ENCODE measurements at places on chromosomes 7 and 10.

DNA sequence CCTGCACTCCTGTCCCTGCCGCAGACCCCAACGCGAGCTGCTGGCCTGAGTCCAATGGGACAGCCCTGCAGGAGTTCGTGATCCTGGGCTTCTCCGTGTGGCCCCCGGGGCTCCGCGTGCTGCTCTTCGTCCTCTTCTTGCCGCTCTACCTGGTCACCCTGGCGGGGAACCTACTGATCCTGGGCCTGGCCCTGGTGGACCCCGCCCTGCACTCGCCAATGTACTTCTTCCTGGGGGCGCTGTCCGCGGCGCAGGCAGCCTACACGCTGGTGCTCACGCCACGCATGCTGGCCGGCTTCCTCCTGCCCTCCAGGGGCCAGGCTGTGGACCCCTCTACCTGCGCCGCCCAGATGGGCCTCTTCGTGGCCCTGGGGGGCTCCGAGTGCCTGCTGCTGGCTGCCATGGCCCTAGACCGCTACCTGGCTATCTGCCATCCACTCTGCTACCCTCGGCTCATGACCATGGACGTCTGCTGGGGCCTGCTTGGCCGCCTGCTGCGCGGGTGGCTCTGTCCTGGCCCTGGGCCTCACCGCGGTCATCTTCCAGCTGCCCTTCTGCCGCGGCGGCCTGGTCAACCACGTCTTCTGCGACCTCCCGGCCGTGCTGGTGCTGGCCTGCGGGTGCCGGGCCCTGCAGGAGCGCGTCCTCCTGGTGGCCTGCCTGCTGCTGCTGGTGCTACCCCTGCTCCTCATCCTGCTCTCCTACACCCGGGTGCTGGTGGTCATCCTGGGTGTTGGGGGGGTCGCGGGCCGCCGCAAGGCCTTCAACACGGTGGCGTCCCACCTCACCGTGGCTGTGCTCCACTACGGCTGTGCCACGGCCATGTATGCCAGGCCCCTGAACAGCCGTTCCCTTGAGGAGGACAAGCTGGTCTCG, 71.7 kb downstream of the RBAK start:
- no peak for DNase-seq

DNA sequence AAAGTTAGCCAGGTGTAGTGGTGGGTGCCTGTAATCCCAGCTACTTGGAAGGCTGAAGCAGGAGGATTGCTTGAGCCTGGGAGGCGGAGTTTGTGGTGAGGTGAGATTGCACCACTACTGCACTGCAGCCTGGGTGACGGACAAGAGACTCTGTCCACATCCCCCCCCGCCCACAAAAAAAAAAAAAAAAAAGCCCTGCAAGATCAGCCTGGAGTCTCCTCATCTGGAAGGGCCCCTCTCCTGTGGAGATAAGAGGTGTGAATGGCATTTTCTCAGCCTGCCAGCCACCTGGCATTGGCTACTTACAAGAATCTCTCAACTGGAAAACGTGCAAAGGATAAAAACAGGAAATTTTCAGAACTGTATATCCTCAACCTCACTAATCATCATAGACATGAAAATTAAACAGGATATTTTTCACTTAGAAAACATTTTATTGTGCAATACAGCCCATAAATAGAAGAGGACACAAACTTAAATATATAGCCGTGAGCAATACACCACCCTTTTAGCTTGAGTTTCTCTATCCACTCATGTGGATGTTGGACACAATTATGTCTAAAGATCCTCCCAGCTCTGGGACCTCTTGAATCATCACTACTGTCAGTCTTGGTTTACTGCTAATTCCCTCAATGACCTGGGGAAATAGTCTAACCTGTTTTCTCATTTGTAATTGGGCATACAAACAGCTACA, 11.3 kb upstream of the TSPAN15 start:
- DNase-seq: no peak

DNA sequence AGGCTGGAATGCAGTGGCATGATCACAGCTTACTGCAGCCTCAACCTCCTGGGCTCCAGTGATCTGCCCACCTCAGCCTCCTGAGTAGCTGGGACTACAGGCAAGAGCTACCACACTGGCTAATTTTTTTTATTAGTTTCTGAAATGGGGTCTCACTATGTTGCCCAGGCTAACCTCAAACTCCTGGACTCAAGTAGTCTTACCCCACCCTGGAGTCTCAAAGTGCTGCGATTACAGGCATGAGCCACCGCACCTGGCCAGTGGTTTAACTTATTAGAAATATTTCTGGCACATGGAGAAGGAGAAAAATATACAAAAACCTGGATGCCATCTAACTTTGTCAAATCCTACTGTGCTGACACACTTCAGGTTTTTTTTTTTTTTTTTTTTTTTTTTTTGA, 15.2 kb downstream of the ZNF786 start:
- no peak for DNase-seq

DNA sequence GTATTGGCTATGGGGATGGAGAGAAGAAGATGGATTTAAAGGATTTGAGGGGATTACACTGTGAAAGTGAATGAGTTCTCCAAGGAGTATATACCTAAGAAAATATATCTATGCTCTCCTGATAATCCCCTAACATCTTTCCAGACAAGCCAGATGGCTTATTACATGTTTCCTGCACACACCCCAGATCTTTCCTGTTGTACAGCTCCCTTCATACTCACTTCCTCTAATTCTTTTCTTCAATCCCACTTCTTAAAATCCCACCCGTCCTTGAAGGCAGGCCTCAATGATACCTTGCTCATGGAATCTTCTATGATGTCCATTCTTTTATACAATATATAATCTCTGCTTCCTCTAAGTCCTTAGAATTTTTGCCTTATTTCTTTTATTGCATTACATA, 317.2 kb upstream of the DGKB start:
- DNase-seq: no peak

DNA sequence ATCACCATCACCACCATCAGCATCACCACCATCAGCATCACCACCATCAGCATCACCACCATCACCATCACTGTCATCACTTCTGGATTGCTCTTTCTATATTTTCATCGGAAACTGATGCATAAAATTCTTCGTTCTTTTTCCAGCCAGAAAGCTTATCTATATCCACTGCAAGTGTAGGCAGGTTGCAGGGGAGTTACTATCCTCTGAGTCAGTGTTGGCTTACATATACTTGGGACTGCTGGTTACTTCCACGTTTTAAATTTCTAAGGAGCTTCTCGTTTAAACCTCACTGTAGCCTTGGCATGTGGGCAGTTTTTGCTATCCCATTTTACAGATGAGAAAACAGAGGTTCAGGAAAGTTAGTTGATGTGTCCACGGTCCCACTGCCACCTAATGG, 66.1 kb downstream of the FOXL3 start:
- DNase-seq: no peak

GRCh38 chr10:101830322-101831168, 12.3 kb upstream of the OGA start:
- DNase-seq: peak; percentile 99

DNA sequence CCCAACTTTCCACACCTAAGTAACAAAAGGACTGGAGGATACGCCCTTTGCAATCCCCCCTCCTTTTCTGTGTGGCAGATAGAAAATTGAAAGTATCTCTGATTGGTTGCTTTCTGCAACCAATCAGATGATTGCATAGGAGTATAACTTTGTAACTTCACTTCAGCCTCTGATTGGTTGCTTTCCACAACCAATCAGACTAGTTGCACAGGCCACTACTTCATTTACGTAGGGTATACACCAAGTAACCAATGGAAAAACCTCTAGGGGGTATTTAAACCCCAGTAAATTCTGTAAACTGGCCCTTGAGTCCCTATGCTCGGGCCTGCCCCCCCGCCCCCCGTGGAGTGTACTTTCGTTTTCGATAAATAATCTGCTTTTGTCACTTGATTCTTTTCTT, 1080.4 kb downstream of the CNTNAP2 start:
- no peak for DNase-seq

GRCh38 chr7:142642316-142642715, 107.0 kb upstream of the PRSS1 start:
- no peak for DNase-seq

All from stimulated activated naive CD4-positive, alpha-beta T cell (primary cell).